ENCODE measurements at places on chromosomes 6 and 20. TPM values are rescaled to one million over a fixed set of nuclear protein-coding genes. Genes with fewer than 3 reads are reported as not detected.

DNA sequence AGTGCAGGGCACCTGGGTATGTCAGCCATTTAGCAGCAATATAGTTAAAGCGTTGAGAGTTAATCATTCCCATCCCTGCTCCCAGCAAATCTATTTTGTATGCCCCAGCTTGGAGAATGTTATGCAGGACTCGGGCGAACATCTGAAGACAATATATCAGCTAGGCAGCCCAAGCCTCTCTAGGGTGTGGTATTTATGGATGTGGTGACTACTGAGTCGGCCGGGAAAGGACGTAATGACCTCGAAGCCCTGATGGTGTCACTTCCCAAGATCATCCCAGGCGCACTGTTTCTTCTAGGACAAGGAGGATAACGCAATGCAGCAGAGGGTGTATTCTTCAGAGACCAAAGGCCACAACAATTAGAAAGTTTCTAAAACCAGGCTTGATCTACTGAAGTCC, 63.6 kb upstream of the FAM184A start:
- no peak overlapping the region for H3K27ac ChIP-seq
- no peaks in the 10 kb centered on the region for H3K36me3 ChIP-seq
- no peak for DNase-seq
- peaks cover 4% of the 10 kb centered on the region for H3K4me1 ChIP-seq

The GHRH gene
- not detected for total RNA-seq

DNA sequence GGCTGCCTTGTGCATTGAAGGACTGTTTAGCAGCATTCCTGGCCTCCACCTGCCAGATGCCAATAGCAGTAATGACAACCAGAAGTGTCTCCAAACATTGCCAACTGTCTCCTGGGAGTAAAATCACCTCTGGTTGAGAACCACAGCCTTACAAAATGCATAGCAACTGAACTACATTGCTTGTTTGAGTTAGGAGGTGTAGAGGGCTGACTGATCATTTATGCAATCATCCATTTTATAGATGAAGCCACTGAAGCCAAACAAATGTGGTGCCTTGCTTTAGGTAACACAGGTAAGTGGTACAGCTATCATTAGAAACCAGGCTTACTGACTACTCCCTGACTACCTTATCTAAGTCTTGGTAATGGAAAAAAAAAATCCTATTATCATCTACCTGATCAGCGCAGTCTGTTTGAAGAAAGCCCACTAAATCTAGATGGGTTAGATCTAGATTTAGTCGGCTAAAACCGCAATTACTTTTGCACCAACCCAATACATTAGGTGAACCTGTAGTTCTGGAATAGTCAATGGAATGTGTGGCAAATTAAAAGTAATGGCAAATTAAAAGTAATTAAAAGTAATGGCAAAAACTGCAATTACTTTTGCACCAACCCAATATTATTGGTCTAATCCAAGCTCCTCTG, 47.7 kb upstream of the F13A1 start:
- H3K27me3 ChIP-seq = no peaks in the 10 kb centered on the region
- H3K4me1 ChIP-seq = no peaks in the 10 kb centered on the region
- H3K4me3 ChIP-seq = no peak overlapping the region
- H3K27ac ChIP-seq = no peak overlapping the region

The REPS1 gene
- 102 TPM for total RNA-seq
